ENCODE measurements at places on chromosomes 1 and 21.

GRCh38 chr1:27349784-27350662, 8.2 kb downstream of the SYTL1 start:
- DNase-seq = peak; percentile 70

DNA sequence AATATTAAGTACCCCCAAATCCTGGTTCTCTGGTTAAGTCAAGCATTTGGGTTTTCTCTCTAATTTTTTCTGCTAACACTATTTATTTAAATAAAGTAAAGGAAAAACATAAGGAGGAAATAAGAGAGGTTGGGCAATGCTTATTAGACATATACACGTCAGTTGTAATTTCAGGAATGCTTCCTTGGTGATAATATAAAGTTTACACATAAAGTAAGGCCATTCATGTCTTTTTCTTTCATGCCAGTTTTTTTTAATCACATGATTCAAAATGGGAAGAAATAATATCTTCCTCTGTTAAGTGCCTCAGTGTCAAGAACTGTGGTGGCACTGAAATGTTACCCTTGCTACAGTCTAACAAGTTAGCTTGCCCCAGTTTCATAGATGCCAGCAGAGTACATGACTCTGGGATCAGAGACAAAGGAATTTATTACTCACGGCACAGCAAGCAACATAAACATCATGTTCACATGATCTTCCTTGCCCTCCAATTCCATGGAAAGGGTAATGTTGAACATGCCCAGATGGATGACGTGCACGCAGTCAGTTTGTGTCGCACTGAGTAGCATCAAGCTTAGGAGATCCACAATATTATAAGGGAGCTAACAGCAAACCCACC, 184.9 kb downstream of the PLA2G4A start:
- DNase-seq = no peak

DNA sequence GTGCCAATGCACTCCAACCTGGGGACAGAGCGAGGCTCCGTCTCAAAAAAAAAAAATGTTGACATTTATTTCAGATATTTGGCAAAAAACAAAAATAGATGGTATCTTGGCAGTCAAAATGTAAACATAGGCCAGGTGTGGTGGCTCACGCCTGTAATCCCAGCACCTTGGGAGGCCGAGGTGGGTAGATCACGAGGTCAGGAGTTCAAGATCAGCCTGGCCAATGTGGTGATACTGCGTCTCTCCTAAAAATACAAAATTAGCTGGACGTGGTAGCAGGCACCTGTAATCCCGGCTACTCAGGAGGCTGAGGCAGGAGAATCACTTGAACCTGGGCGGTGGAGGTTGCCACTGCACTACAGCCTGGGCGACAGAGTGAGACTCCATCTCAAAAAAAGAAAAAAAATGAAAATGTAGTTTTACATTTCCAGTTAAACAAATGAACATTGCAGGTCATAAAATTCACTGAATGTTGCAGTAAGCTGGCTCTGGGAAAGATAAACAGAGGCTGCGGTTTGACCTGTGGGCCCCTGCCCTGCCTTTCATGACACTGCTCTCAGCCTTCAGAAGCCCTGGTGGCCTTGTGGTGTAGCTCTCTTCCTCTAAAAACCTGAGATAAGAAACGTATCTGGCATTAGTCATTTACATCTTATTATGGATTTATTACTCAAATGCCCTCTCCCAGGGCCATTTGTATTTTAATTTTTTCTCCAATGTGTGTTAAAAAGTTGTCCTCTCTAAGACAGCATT, 12.2 kb upstream of the SLC44A3 start:
- no peak for DNase-seq

DNA sequence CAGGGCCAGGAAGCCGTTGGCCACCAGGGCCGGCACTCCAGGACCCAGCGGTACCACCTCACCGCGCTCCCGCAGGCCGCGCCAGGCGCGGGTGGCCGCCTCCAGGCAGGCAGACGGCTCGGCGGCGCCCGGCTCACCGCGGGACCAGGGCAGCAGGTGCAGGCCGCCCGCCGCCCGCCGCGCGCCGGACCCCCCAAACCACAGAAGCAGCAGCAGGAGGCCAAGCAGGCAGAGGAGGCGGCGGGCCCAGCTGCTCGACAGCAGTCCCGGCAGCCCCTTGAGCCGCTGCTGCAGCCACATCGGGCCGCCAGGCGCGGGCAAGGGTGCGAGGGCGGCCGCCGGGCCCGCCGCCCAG, 312 bp downstream of the KIAA2013 start:
- DNase-seq = no peak

GRCh38 chr1:171941920-171942319, 100.6 kb downstream of the DNM3 start:
- no peak for DNase-seq

- no peak for DNase-seq
These were observed 126.1 kb downstream of the CDC42BPA start for GRCh38 chr1:227192163-227192562.

DNA sequence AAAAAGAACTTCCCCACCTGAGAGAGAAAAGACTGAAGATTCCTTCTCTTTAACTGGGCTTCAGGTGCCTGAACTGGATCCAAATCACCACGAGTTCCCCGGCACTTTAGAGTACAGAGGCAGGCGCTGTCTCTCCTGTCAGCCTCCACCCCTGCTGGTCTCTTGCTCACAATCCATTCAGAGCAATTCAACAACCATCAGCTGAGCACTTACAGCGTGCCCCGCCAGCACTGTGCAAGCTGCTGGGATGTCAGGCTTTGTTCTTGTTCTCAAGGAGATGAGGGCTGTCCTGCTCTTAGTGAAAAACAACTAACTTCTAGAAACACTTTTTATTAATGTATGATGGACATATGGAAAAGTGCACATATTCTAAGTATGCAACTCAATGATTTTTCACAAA, 68.7 kb upstream of the VAMP3 start:
- DNase-seq = no peak

GRCh38 chr1:63487336-63488065, 35.5 kb downstream of the ITGB3BP start:
- DNase-seq = no peak

GRCh38 chr1:151828921-151829320, 2.7 kb downstream of the RORC start:
- DNase-seq = no peak

DNA sequence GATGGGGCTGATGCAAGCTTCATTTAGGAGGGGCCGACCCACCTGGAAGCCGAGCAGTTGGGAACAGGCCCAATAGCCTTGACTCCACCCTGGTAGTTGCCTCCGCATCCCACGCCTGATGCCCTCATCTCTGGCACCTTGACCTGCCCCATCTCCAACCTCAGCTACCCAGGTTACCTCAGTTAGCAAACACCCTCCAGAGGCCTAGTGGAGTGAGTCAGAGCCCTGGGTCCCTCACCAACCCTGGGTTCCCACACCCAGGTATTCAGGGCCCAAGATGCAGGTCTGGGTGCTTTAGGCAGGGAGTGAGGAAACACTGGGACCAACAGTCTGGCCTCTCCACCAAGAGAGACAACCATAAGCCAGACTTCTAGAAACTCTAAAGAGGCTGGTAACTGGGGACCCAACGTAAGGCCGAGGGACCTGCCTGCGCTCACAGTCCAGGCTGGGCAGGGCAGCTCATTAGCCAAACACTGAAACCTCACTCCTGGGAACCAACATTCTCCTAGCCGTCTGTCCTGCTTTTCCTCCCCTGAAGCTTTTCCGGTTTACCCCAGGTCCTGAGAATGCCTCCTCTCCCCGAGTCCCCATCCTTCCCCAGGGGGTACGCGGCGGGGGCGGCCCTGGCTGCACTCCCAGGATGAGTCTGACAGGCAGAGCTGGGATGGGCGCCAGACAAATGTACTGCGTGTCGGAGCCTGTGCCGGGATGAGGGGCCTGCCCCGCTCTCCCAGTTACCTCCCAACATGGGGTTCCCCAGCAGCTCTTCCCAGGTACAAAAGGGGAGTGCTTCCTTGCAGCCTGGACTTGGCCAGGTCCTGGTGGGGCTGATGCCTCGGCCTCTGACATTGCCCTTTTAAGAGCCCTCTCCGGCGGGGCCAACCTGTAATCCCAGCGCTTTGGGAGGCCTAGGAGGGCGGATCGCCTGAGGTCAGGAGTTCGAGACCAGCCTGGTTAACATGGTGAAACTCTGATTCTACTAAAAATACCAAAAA, 8.9 kb upstream of the CELSR2 start:
- no peak for DNase-seq

DNA sequence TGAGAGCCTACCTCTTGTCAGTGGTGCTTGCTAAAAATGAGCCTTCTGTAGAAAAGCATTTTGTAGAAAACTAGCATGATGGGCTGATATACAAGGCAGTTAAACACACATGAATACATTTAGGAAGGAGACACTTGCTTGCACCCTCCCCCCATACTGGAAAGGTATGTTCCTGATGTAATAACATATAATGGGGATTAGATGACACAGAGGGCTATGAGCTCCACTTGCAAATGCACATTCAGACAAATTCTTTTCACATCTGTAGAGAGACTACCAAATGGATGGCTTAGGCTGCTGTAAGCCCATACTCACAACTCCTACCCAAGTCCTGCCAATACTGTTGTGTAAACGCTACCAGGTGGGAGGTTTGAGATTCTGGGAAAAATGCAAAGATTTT, 634.0 kb downstream of the SMYD3 start:
- no peak for DNase-seq

DNA sequence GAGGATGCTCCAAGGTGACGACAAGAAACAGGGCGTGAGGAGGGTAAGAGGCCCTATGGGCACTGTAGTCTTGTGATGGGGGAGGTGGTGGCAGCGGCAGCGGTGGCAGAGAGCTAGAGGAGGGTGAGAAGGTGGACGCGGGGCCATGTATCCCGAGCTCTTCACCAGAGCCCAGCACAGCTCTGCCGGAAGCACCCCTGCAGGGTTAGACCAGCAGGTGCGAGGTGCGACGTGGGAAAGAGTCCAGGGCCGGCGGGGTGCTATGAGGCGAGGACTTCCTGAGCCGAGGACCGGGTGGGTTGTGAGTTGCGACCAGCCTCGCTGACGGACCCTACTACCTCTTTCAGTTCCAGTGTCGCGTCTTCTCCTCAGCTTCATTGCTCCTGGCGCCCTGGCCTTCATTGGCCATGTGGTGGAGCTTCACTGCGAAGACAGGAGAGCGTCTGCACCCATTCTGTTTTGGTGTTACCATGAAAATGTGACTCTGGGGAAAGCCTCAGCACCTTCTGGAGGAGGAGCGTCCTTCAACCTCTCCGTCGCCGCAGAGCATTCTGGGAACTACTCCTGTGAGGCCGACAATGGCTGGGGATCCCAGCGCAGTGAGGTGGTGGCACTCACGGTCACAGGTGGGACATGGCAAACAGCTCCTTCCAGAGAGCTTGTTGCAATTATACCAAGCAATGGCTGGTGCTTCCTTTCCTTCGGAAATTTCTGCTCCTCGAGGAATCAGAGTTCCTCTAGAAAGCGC, 67.9 kb upstream of the KIRREL1 start:
- DNase-seq = no peak

- DNase-seq = no peak
These were observed 1538.3 kb downstream of the NCAM2 start for GRCh38 chr21:22536509-22536908.

DNA sequence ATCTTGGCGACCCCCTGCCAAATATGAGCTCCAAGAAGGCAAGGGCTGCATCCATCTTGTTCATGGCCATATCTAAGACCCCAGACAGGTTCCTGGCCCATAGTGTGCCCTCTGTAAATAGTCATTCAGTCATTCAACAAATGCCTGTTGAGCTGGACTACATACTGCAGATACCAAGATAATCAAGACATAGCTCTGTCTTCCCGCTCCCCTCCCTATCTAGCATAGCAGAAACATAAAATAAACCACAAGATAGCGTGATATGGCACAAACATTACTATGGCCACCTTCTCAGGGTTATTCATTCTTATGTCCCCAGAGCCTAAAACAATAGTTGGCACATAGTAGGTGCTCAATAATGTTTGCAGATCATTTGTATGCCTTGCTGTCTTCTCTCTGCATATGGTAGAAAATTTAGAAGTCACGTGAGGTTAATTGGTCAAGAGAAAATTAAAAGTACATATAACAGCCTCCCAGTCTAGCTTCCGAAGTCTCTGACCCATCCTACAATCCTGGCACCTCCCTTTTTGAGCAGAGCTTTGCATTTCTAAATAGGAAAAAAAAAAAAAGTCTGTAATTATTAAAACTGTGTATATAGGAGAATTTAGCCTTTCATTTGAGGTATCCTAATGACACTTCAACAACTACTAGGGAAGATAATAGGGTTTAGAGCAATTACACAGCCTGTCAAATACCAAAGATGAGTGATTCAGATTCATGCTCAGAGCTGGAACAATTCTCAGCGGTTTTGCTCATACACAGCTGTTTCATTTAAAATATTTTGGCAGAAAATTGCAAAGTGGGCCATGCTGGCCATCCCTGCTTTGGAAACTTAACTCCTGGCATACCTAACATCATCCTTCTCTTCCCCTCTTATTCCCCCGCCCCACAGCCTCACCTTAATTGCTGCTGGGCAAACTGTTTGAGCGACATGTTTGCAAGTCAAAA, 219.0 kb downstream of the KAZN start:
- DNase-seq = no peak

- no peak for DNase-seq
These were observed 12.1 kb downstream of the ST6GALNAC3 start for GRCh38 chr1:76086597-76086996.

DNA sequence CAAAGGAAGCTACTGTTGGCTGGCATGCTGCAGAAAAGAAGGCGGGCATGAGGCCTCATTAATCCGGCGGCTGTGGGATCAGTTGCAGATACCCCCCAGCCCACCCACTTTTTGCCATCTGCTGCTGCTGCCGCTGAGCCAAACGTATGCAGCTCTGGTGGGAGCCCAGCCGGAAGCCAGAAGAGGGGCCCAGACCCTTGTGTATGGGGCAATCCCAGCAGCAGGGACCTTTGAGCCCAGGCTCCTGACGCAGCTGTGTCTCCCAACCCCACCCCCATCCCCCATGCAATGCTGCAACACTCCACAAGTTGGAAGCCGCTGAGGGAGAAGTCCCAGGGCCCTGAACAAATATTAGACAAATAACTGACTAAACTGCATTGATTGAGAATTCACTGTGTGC, 106.0 kb downstream of the ELAVL4 start:
- no peak for DNase-seq

All from left kidney (tissue), 8 donors.